ENCODE measurements at places on chromosomes 7 and 10.

DNA sequence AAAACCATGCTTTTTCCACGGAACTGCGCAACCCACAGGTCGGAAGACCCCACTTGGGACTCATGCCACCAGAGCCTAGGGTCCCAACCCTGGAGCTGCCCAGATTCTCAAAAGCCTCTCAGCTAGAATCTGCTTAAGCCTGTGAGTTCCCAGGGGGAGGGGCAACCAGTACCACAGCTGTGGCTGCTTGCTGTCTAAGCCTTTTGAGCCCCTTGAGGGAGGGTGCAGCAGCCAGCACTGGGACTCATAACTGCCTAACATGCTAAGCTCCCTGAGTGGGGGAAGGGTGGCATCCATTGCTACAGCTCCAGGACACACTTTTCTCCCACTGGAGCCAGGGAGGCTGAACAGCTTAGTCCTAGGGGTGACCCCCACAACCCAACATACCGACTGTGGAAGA, 485.6 kb upstream of the GRM3 start:
- DNase-seq = no peak

GRCh38 chr7:122307228-122307621, 2.7 kb upstream of the FEZF1 start:
- no peak for DNase-seq

GRCh38 chr7:3109311-3109915, 65.7 kb upstream of the CARD11 start:
- DNase-seq = no peak

- no peak for DNase-seq
Observed at GRCh38 chr7:15330943-15331342, 230.9 kb downstream of the AGMO start.

DNA sequence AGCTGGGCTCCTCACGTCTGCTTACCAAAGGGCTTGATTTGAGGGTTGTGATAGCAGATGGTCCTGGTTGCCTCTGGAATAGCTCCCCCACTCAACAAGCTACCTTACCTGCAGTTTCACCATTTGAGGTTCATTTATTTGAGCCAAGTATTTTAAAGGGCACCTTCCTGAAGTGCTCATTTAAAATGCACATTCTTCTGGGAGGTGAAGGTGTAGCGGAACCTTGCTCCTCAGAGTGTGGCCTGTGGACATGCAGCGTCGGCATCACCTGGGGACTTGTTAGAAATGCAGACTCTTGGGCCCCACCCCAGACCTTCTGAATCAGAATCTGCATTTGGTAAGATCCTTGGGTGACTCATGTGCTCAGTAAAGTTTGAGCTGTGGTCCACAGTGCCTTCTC, 2.3 kb downstream of the CDH23 start:
- no peak for DNase-seq

DNA sequence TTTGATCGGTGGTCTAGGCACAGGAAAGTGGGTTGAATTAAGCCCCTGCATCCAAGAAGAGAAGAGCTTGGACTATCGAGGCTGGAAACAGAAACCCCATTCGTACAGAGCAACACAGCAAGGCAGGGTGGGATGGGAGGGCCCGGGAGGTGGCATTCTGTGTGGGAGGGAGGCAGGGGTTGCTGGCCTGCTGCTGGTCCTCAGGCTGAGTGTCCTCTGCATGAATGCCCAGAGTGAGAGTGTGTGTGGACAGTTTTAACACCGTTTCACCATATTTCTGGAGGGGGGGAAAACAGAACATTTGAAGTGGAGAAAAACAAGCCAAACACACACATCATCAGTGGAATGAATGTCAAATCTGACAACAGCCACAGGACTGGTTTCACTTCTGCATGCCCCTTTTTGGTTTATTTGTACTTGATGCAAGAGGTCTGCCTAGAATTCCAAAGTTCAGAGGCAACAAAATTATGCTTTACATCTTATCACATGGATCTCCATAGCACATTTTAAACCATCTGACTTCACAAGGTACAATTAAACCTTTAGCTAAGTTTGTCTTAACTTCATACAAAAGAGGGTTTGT, 11.1 kb upstream of the ENO4 start:
- DNase-seq = no peak

- DNase-seq = no peak
Observed at GRCh38 chr10:48357631-48358030, 51.2 kb downstream of the MAPK8 start.

DNA sequence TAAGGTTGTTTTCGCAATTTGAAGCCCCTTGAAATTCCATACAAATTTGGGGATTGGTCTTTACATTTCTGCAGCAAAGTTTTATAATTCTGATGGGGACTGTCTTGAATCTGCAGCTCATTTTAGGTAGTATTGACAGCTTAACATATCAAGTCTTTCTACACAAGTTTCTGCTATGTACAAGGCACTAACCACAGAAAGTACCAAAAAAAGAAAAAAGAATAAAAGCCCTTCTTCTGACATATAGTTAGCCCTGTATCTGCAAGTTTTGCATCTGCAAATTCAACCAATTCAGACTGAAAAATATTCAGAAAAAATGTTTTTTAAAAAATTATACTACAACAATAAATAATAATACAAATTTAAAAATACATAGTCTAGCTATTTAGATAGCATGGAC, 15.3 kb downstream of the POT1 start:
- no peak for DNase-seq
